Right atrium auricular region (tissue), 2 donors: ENCODE measurements at places on chromosomes 3 and 15. TPM values are rescaled to one million over a fixed set of nuclear protein-coding genes. Genes with fewer than 3 reads are reported as not detected.
A peak's percentile ranks its signal among the peaks of the same experiment; 100 is the strongest.

The PIERCE2 gene
- total RNA-seq: 1.6 TPM

DNA sequence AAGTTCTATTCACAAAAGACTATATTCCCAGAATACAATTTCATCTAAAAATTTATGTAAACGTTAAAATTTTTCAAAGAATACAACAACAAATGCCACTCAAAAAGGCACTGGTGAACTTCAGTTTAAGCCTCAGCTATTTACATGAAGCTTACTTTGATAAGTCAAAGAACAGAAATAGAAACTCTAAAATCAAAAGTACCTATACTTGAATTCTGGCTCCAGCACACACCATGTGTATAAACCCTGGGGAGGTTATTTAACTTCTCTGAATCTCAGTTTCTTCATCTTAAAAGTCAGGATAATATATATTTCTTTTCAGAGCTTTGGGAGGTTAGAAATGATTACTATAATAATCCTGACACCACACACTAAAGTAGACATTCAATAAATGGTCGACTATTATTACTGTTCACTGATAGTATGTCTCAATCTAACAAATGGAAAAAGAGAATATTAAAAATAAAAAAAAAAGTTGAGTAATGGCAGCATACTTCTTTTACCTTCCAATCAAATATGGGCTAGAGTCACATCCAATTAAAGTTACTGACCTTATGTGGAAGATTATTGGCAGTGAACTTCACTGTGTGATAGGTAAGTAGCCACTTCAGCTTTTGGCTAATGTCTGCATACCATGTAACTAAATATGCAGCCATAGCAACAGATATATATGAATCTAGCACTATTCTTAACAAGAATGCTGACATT is 248.4 kb downstream of the ISL2 start:
- DNase-seq: no peak

The GOLGA8R gene
- 2.3 TPM for total RNA-seq

The C3orf49 gene
- not detected for total RNA-seq

GRCh38 chr3:138458774-138459499 is 24.5 kb downstream of the ESYT3 start:
- DNase-seq: no peak

DNA sequence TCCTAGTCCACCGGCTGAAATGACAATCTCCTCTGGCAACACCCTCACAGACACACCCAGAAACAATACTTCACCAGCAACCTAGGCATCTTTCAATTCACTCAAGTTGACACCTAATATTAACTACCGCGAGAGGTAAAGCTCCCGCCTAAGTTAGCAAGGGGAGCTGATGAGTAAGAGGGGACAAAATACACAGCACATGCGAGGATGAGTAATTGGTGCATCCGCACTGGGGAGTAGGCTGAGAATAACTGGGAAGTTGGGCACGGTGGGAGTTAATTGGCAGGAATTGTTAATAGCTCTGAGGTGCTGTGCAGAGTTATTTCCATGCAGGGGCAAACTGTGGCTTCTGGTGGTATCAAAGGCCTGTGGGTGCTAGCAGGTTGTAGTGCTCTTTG is 14.5 kb upstream of the PLD1 start:
- DNase-seq: no peak

GRCh38 chr15:84911879-84912660 is 27.6 kb downstream of the SLC28A1 start:
- peak; percentile 97 for DNase-seq

DNA sequence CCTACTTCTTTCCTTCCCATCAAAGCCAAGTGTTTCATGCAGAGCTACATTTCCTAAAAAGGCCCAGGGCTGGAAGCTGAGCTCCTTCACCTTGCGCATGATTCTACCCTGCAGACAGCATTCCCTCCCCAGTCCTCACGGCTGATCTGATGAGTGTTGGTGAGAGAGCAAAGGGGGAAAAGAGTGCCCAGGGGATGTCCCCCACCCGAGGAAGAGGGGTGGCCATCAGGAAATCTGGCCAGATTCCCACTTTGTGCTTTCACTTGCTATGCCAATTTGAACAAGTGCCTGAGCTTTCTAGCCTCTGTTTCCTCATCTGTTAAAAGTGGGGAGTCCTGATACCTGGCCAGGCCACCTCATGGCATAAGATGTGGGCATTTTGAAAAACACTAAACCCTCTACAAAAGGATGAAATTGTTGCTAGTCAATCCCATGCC is 231.0 kb upstream of the TLE3 start:
- peak; percentile 48 for DNase-seq

DNA sequence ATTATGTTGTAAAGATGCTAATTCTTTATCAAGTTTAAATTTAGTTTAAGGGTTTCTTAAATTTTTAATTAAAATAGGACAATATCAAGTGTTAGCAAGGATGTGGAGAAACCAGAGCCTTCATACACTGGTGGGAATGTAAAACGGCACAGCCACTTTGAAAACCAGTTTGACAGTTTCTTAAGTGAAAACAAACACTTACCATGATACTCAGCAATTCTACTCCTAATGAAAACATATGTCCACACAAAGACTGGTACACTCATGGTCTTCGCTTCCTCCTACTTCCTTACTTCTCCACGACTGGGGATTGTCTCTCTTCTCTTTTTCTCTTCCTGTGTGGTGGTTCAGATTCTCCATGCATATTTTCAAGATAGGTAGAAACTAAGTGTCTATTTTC is 9.2 kb downstream of the SKIC8 start:
- no peak for DNase-seq

The PRR20G gene
- total RNA-seq: not detected

GRCh38 chr3:127524296-127524896 is 66.1 kb downstream of the TPRA1 start:
- DNase-seq: no peak

DNA sequence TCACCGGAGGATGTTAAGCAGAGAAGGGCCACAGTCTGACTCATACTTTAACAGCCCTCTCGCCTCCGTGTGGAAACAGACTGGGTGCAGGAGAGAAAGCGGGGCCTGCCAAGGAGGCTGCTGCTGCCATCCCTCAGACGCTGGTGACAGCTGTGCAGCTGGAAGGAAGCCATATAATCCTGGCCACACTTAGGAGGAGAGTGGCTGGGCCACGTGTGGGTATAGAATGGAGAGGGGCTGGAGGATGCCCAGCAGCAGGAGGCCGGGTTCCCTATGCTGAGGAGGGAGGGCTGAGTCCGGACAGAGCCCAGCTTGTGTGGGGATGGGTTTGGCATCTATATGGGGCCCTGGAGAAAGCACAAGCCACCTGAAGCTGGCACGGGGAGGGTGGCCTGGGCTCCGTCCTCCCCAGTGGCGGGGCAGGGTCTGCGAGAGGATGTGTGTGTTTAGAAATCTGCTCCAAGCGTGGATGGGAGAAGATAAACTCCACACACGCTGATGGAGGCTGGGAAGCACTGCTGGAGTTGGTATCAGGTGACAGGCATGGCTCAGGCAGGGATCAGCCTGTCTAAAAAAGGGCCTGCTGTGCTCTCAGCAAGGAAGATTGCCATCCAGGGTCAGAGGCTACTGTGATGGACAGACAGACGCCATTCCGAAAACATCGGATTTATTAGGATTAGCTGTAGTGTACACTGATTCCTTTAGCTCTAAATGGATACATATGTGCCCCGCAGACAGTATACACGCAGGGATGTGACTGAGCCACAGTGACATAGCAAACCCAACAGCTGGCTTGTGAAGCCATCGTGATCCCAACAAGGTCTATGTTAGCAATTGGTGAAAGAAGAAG is 15.9 kb downstream of the ABTB1 start:
- DNase-seq: no peak

GRCh38 chr3:70360979-70361760 is 48.7 kb upstream of the MDFIC2 start:
- no peak for DNase-seq
